Fibroblast of pulmonary artery (primary cell): ENCODE measurements at places on chromosomes 5 and 9.
A peak's percentile ranks its signal among the peaks of the same experiment; 100 is the strongest.

GRCh38 chr5:56054666-56055065 lies 59.9 kb upstream of the IL6ST start:
- DNase-seq = peak; percentile 77

GRCh38 chr9:89398621-89399020 lies 80.3 kb downstream of the SECISBP2 start:
- DNase-seq = no peak

GRCh38 chr9:22105005-22105722 lies 96.1 kb upstream of the CDKN2B start:
- DNase-seq = no peak

- DNase-seq = no peak
Measured at GRCh38 chr9:4857163-4857810, 64.5 kb downstream of the RCL1 start.

GRCh38 chr5:133274597-133274935 lies 222.8 kb downstream of the HSPA4 start:
- no peak for DNase-seq

GRCh38 chr5:145027286-145027685 lies 807.9 kb downstream of the PRELID2 start:
- DNase-seq = no peak

DNA sequence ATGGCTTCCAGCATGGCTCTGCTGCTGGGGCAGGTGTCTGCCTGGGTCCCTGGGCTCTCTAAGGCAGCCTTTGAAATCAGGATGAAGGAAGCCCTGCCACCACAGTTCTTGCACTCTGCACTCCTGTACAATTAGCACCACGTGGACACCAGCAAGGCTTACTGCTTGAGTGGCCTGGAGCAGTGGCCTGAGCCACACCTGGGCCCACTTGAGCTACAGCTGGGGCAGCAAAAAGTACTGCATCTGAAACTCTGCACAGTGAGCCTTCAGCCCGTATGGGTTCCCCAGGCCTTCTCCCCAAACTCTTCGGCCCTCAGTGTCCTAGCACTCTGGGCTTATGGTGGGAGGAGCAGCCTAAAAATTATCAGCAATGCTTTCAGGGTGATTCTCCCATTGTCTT lies 8.0 kb upstream of the INIP start:
- DNase-seq = no peak

- DNase-seq = no peak
Measured at GRCh38 chr9:112130997-112131396, 44.1 kb downstream of the SUSD1 start.

DNA sequence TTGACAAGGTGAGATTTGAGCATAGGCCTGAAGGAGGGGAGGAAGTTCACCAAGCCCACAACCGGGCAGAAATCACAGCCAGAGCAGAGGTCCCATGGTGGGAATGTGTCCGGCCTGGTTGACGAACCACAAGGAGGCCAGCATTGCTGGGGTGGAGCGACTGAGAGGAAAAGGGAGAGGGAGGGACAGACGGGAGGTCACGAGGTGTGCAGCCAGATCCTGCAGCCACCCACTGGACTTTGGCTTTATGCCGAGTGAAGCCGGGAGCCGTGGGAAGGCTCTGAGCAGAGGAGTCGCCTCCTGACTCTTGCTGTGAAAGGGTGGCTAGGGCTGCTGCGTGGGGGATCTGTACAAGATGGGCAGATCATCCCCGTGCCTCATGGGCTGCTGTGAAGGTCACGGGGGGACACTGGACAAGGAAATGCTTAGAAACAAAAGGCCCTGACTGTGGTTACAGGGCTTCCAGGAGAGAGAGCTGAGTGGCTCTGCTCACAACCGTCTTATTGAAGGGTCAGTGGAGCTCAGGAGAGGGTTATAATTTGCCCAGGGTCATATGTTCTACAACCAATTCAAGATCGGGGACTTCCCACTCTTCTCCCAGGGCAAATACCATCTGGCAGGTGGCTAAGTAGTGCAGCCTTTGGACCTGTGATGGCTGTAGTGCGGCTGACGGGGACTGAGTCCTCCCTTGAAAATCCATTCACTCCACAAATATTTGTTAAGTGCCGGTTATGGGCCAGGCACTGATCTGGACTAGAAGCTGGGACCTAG lies 15.6 kb upstream of the CD74 start:
- peak; percentile 64 for DNase-seq

DNA sequence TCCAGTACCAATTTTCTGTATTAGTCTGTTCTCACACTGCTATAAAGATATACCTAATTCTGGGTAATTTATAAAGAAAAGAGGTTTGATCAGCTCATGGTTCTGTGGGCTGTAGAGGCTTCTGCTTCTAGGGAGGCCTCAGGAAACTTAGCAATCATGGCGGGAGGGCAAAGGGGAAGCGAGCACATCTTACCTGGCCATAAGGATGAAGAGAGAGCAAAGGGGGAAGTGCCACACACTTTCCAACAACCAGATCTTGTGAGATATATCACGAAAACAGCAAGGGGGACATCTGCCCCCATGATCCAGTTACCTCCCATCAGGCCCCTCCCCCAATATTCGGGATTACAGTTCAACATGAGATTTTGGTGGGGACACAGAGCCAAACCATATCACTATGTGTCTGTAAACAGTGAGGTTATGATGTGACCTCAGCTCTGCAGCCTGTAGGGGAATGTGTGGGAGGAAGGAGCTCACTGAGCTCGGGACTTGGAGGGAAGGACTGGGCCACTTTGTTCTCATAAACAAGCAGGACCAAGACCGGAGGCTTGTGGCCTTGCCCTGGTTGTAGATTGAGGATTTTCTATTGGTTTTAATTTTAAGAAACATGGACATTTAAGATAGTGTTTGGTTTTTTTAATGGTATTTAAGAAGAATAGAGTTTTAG lies 85.2 kb downstream of the EHMT1 start:
- DNase-seq = peak; percentile 53

DNA sequence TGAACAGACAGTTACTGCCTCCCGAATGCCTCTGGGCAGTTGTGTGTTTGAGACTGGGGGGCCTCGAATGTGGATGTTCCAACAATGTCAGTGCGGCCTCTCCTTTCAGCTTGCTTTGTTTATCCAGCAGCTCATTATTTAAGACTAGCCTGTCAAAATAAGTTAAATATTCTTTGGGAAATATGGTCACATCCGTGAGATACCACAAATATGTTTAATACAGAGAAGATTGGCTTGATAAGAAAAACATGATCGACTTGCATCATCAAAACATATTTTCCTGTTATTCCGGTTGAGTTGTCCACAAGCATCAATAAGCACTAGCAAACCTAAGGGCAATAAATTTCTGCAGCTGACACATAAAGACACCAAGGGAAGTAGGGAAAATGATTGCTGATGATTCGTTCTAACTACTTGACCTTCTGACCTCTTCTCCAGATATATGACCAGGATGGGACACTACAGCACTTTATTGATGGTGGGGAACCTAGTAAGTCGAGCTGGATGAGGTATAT lies 66.5 kb downstream of the PRDM6 start:
- no peak for DNase-seq

DNA sequence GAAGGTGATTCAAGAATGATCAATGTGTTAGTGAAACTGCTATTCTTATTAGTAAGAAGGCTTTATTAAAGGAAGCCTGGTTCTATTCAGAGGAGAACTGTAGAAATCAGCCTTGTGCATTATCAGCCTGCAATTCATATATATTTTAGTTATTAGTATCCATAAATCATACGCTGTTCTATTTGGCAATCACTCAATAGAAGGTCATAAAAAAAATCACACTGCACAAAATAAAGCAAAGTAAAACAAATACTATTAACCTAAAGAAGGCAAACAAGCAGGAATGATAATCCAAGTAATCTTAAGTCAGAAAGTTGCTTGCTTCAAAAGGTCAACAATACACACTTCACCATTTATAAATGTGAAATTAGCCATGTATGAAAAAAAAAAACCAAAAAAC lies 138.1 kb downstream of the PDE4D start:
- no peak for DNase-seq

- peak; percentile 53 for DNase-seq
Measured at GRCh38 chr9:31089549-31090221, 1294.8 kb upstream of the ACO1 start.

DNA sequence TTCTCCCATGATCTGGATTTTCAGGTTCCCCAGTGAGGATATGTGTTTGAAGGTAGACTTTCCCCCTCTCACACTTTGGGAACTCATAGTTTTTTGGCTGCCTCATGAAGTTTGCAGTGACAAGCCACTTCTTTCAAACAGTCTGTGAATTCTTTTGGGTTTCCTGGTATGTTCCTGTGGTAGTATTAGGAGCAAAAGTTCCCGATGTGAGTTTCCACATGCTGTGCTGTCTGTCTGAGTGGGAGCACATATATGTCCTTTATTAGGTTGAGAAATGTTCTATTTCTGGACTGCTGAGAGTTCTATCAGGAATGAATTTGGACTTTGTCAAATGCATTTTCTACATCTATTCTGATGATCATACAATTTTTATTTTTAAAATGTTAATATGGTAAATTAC lies 273.2 kb upstream of the TARS1 start:
- no peak for DNase-seq

GRCh38 chr9:127493592-127494303 lies 42.4 kb downstream of the LRSAM1 start:
- DNase-seq = no peak

- DNase-seq = no peak
Measured at GRCh38 chr5:980001-980588, 28.5 kb upstream of the NKD2 start.

GRCh38 chr9:134460896-134461295 lies 134.6 kb downstream of the RXRA start:
- no peak for DNase-seq

GRCh38 chr9:82423700-82424099 lies 435.1 kb downstream of the SPATA31D1 start:
- no peak for DNase-seq
